ENCODE measurements at places on chromosomes 4 and X. TPM values are rescaled to one million over a fixed set of nuclear protein-coding genes. Genes with fewer than 3 reads are reported as not detected.

The PNMA3 gene
- total RNA-seq = 0.37 TPM

The OPN1MW3 gene
- not detected for total RNA-seq

The NAP1L2 gene
- under 0.01 TPM for total RNA-seq

The PDCL2 gene
- total RNA-seq = not detected

The TCEAL6 gene
- total RNA-seq = not detected

The SASH3 gene
- total RNA-seq = not detected

The TMSB15C gene
- total RNA-seq = 1.1 TPM

The FOXR2 gene
- total RNA-seq = not detected

The DCAF8L2 gene
- not detected for total RNA-seq

The SLC7A11 gene
- 10.3 TPM for total RNA-seq

The FOXP3 gene
- not detected for total RNA-seq

The FREM3 gene
- not detected for total RNA-seq

All from subcutaneous preadipocyte (primary cell).